ENCODE measurements at places on chromosomes 11 and 22. TPM values are rescaled to one million over a fixed set of nuclear protein-coding genes. Genes with fewer than 3 reads are reported as not detected.

Gene HSPB2
- not detected for total RNA-seq

GRCh38 chr11:68437927-68438657 lies 22.5 kb upstream of the PPP6R3 start:
- no peak for DNase-seq

DNA sequence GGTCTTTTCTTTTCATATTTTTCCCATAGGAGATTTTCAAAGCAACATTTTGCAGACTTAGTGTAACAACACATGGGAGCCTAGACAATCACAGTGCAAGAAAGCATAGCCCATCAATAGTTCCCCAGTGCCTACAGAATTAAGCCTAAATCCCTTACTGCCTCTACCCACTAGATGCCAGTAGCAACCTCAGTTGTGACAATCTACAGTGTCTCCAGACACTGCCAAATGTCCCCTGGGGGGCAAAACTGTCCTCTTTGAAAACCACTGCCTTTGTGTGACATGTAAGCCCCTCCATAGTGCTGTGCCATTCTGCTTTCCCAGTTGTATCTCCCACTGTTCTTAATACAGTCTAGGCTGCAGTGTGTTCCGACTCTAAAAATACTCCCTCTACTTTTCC lies 1329.0 kb downstream of the LRRC4C start:
- no peak for DNase-seq

DNA sequence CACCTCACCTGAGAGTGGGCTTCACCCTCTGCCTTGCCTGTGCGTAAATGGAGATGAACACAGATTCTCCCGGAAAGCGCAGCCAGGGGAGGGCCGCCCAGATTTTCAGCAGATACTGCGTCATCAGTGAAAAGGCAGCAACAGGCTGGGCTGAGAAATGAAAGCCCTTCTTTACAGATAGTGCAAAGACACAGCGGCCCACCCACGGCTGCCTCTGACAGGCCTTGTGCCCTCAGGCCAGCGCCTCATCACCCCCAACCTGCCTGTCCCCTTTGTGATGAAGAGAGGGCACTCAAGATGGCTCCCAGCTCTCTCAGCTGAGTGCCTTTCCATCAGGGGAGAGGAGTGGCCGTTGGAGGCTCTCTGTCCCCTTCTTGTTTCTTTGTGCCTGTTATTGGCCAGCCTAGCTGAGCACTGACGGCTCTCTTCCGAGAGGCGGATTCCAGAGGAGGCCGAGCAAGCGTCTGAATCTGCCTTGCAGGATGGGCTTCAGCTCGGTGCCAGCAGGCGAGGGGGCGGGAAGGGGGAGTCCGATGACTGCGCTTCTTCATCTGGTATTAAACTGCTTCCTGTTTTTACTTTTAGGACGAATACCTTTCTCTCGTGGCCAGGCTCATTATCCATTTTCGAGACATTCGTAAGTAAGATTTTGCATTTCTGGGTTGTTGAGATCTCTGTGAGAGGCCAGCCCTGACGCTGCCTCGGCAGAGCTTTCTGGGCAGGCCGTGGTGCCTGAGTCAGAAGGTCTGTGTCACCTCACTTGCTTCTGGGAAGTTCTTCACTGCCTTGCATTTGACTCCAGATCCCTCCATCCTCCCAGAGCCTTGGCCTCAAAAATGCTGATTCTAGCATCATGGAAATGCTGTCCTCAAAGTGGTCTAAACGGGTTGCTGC lies 43.7 kb downstream of the MED15 start:
- DNase-seq: peak; percentile 44

DNA sequence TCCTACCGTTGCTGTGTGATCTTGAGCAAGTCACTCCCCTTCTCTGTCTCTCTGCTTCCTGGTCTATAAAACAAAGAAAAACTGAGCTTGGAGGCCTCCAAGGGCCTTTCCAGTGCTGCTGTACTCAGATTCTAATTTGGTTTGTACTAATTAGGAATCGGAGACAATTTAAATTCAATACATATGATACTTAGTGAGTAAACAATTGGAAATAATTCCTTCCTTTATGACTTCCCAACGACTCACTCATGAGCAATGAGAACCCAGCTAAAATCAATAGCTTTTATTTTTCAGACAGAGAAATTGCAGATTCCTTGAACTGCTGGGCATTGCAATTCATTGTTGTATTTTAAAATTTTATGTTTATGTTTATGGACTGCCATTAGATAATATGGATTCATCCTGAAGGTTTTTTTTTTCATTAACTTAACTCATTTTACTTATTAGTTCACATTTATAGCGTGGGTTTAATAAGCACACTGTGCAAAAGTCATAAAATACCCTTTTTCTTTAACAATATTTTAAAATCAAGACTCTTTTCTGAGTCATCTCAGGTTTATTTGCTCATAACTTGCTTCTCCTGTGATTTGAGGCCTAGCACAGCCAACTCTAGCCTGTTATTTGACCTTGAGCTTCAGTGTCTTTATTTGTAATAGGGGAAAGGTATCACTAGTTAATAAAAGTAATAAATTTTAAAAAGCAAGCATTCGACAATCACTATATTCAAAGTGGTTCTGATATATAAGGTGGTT lies 95.8 kb downstream of the TP53I11 start:
- DNase-seq: no peak

GRCh38 chr11:114066046-114066648 lies 6.6 kb downstream of the ZBTB16 start:
- DNase-seq: no peak

DNA sequence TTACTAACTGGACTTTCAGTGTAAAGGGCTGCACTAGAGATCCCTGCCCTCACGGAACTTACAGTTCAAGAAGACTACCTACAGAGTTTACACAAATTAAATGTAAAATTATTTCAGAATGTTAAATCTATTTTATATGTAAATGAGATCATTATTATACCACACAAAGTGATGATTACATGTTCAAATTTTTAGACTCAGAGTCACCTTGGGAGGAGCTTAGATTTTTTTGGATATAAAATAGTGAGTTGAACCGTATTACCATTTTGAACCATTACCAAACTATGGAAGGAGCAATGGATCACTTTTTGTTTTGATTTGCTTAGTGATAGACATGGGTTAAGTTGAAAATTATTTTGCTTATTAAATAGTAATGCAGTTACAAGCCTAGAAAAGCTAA lies 1.6 kb downstream of the IPO7 start:
- DNase-seq: no peak

Measured in neural crest cell (in vitro differentiated cells).